Inflammatory macrophage (primary cell): ENCODE measurements at places on chromosomes 12 and 14.

- peak; percentile 56 for DNase-seq
These were observed at the start of gene BIN2 for GRCh38 chr12:51323966-51324895. Gene BIN2 (minus strand): TSS chr12:51324174. CDS start chr12:51324102, 72 bp downstream.

DNA sequence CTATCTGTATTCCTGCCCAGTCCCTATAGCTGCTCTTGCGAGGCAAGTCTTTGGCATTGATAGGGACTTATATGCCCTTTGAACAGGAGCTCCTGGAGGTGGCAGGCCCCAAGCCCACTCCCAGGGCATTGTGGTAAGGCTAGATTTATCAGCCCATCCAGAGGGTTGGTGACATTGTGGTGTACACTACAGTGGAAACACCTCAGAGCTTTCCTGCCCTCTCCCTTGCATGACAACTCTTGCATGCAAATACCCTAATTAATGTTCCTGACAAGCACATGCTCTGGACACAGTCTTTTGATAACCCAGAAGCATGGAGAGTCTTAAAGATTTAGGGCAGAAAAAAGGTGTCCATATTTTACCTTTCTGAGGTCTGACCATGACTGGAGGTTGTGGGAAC, 815 bp upstream of the RIPK3 start:
- no peak for DNase-seq

DNA sequence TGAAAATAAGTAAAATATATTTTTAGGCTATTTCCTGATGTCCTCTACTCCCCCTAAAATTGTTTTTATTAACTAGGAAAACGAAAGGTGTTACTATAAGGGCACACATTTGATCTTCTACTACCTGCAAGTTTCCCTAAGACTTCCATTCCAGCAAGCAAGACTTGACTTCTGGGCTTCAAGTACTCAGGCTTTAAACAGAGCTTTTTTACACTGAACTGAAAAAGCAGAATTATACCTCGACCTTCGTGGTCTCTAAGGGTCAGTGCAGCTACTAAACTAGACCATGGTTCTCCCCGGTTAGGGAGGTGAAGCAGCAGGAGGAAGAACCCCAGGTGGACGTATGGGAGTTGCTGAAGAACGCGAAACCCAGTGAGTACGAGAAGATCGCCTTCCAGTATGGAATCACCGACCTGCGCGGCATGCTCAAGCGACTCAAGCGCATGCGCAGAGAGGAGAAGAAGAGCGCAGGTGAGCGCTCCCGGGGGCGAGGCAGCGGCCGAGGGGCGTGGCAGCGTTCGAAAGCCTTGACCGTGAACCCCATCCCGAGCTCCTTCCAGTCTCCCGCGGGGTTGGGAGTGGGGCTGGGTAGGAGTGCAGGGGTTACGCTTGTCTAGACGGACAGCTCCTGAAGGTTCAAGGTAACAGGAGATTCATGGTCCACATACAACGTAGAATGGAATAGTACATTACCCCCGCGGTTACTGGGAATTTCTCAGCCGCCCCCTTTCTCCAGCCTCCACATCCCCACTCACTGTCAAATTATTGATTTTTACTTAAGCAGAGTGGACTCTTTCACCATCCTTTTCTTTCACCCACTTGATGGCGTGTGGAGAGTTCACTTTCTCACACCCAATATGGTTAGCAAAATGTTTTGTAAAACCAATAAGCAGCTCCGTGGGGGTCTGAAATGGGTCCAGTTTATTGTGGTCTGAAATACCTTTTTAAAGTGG, 47.6 kb downstream of the MYBPC1 start:
- peak; percentile 6 for DNase-seq

DNA sequence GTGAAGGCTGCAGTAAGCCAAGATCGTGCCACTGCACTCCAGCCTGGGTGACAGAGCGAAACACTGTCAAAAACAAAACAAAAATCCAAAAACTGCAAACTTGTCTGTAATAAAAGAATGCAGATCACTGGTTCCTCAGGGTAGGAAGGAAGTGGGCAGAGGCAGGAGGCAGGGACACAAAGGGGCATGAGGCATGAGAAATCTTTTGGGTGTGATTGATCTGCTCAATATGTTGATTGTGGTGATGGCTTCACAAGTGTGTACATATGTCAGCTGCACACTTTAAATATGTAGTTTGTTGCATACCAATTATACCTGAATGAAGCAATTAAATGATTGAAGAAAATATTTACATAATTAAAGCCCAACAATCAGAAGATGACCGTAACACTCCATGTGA, 117.6 kb downstream of the CMAS start:
- no peak for DNase-seq

DNA sequence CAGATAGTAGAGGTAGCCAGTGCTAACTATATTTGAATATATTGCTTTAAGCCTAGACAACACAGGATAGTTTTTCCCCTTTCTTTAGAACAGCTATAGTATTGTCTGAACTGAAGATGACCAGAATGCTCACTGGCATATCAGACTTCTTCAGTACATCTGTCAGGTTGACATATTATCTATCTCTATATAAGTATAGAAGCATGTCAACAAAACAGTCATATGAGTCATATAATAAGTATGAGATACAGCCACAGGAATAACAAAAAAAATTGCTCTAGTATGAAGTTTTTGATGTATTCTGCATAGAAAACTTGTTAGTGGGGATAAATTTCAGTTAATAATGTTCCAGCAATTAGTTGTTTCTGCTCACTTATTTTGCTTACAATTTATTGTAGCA, 767.7 kb downstream of the LRFN5 start:
- no peak for DNase-seq

DNA sequence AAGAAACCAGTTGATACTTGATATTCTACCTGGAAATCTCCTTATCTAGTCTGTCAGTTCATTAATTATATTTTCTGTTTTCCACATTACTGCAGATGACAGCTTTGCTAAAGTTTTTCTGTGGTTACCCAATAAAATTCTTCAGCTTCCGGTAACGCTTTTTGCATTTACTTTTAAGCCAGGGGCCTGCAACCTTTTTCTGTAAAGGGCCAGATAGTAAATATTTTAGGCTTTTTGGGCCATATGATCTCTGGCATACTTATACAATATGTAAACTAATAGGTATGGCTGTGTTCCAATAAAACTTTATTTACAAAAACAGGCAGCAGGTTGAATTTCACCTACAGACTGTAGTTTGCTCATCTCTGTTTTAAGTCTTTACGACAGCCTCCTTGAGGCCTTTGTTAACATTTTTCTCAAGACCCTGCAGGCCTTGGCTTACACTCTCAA, 48.3 kb downstream of the SPATS2 start:
- no peak for DNase-seq

DNA sequence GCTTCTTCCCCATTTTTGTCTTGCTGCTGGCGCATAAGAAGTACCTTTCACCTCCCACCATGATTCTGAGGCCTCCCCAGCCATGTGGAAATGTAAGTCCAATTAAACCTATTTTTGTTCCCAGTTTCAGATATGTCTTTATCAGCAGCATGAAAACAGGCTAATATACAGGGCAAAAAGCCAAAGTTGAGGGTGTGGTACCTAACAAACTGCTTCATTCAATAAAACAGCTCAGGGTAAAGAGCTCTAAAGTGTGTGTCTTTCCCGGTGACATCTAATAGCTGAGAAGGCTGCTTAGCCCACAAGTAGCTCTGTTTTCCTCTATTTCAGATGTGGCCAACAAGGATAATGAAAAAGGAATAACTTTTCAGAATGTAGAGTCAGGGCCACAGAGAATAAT, 76.7 kb upstream of the SLC8A3 start:
- no peak for DNase-seq
